ENCODE measurements at places on chromosomes 5 and 9.

DNA sequence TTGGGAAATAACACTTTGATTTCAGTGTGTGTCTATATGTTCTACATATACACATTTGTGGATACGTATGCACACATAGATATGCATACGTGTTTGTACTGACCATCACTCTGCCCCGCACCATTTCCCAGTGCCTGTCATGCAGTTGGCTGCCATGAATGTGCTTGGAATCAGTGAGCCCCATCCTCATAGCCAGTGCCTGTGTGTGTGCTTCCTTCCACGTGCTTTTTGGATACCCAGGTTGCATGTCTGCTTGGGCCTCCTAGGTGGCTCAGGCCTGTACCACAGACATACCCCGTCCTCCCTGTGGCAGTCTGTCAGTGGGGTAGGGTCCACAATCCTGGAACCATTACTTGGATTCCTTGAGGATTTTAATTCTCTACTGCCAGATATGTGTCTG is 243.6 kb downstream of the FANCC start:
- DNase-seq: no peak

DNA sequence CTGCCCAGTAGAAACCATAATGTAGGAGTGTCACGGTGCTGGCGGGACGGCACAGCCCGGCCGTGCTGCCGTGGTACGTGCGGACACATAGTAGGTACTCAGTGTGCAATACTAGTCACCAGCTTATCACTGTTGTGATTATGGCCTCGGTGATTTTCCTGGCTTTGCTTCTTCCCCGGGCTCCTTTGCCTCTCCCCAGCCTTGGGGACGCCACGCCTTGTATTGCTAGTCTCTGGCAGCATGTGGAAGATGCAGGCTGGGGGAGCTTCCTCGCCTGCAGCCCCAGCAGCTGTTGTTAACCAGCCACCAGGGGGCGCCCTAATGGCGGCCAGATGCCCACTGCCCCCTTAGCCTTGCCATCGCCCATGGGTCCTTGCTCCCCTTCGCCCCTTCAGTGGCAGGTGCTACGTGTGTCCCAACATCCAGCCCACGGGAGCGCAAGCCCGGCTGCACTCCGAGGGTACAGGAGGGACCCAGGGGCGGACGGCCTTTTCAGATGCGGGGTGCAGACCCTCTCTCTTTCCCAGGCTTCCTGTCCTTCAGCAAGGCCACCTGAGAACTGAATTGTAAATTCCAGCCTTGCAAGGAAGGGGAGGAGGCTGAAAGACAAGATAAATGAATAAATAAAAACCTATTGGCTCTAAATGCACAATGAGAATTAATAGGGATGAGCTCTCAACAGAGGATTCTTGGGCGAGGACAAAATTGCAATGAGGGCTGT is 8.0 kb downstream of the NTNG2 start:
- DNase-seq: peak; percentile 64

- no peak for DNase-seq
Measured at GRCh38 chr5:145996135-145996534, 59.8 kb downstream of the SH3RF2 start.

DNA sequence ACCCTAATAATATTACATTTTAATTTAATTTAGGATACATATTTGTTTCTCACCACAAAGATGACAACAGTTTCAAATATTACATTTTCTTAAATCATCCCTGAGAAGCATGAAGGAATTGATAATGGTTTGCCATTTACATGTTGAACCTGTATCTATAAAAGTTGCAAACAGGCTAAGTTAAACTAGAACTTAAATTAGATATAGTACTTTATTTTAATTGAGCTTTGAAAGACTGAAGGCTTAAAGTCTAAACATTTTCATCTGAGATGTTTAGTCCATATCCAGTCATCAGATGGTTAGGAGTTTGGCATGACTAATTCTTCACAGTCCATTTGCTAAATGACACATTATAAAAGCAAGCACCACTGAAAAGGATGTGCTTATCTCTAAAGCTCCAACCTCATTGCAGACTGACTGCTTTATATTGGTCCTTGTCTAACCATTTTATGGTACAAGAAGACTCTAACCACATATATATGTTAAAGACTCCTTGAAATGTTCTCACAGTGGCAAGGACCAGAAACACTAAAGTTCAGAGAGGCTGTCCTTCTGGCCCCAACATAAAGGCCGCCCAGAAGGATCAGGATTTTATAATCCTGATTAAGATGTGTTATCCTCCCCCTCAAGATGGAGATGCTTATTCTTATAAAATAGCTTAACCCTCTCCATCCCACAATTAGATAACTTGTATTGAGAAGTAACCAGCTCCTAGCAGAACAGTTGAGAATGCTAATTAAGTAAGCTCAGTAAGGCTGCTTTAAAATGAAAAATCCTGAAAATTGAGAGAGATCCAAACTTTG is 25.8 kb downstream of the WNT8A start:
- DNase-seq: peak; percentile 49

DNA sequence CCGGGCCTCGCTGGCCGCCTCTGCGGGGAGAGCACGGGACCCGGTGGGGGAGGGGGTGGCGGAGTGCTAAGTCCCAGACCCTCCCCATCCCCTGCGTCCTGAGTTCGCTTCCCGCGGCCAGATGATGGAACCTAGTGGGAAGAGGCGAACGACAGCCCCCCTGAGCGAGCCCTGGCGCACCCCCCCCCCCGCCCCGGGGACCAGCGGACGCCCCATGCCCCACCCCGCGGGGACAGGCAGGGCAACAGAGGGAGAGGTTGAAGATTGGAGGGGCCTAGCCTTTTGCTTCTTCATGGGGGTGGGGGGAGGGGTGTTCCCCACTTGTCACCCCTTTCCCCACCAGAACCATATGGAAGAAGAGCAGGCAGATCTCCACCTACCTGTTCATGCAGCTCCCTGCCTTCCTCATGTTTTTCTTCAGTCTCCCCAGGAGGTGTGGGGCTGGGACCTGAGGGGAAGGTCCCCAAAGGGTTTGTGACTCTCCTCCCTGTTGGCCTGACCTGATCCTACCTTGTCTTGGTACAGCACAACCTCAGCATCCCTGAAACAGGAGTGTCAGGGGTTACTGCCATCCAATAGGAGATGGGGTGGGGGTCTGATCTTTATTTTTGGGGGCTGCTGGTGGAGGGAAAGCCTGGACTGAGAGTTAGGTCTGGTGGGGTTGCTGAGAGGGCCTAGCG is 485 bp downstream of the FAM53C start:
- no peak for DNase-seq

GRCh38 chr9:93699650-93700049 is 123.3 kb downstream of the PHF2 start:
- no peak for DNase-seq

GRCh38 chr5:50947906-50948683 is 281.7 kb downstream of the PARP8 start:
- DNase-seq: no peak

GRCh38 chr9:83715221-83715620 is 7.5 kb upstream of the UBQLN1 start:
- DNase-seq: no peak

DNA sequence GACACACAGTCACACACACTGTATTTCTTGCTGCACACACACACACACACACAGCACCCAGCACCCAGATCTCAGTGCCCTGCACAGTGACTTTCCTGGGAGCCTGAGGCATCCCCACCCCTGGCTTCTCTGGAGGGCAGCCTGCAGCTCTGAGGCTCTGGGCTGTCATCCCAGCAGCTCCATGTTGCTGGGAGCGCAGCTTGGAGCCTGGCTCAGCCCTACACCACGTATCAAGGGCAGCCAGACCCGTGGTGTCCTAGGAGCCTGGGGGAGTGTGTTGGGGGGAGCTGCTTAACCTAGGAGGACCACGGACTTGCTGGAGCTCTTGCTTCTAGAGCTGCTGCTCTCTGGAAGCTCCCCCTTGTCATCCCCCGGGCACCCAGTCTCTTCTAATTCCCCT is 5.2 kb downstream of the IER5L start:
- peak; percentile 14 for DNase-seq

DNA sequence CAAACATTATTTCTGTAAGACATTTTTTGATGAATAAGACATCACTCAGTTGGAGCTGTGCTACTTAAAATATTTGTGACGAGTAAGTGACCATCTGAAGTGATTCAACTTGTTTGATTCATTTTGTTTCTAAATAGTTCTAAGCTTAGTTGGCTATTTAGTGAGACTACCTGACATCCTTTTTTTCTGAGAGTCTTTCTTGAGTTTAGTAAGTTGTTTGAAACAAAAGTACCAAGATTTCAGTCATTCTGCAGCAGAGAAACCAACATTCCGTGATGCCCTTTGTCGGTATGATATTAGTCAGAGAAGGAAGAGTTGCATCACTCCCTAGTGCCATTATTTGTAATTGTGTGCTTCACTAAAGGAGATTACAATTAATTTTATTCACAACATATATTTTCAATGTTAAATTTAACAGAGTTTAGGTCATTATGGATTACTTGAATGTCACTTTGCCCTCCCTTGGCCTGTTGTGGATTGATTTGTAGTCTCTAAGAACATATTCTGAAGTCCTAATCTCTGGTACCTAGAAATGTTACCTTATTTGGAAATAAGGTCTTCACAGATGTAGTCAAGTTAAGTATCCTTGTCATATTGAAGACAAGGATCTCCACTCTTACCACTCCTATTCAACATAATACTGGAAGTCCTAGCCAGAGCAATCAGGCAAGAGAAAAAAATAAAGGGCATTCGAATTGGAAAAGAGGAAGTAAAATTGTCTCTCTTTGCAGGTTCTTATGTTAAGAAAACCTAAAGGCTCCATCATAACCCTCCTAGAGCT is 212.2 kb downstream of the PCSK1 start:
- DNase-seq: peak; percentile 90

DNA sequence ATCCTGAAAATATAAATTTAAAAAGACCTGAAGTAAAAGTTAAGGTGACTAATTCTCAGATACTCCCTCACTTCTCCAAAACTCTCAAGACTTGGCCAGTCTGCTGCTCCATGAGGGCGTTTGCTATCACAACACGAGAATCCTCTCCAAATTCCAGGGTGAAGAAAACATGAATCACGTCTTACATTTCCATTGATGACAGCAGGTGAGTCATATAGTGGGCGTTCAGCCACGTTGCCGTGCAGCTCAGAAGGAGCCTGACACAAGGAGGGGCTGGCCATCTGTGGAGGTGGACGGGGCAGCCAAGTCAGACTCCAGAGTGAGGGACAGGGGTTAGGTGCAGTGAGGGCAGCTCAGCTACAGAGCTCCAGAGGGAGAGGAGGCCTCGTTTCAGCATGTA is 555.1 kb upstream of the ADAMTS16 start:
- peak; percentile 3 for DNase-seq

DNA sequence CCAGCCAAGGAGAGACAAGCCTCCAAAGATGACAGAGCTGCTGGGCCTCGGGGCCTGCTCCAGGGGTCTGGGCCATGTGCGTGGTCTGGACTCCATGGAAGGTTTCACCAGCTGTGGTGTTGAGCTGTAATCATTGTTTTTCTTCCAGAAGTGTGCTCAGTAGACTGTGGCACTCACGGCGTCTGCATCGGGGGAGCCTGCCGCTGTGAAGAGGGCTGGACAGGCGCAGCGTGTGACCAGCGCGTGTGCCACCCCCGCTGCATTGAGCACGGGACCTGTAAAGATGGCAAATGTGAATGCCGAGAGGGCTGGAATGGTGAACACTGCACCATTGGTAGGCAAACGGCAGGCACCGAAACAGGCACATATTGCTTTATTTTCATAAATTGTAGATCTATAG is 164.8 kb upstream of the WWC1 start:
- no peak for DNase-seq

DNA sequence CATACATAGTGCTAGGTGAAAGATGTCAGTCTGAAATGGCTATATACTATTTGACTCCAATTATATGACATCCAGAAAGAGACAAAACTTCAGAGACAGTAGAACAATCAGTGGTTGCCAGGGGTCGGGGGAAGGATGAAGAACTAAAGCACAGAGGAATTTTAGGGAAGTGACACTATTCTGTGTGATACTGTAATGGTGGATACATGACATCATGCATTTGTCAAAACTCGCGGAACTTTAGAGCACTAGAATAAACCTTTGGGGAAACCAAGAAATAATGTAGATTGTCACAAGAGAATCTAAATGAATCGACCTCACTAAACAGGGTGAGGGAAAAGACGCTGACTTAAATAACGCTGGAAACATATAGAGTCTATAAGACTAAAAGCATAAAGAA is 107.0 kb upstream of the RETREG1 start:
- no peak for DNase-seq

DNA sequence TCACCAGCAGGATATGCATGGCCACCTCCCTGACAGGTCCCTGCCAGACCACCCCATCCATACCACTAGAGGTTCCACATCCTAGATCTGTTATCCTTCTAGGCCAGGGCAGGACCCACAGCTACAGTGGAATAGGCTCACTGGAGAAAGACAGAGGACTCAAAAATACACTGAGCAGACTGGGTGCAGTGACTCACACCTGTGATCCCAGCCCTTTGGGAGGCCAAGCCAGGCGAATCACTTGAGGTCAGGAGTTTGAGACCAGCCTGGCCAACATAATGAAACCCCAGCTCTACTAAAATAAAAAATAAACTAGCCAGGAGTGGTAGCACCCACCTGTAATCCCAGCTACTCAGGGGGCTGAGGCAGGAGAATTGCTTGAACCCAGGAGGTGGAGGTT is 56.5 kb upstream of the TESK1 start:
- peak; percentile 57 for DNase-seq

DNA sequence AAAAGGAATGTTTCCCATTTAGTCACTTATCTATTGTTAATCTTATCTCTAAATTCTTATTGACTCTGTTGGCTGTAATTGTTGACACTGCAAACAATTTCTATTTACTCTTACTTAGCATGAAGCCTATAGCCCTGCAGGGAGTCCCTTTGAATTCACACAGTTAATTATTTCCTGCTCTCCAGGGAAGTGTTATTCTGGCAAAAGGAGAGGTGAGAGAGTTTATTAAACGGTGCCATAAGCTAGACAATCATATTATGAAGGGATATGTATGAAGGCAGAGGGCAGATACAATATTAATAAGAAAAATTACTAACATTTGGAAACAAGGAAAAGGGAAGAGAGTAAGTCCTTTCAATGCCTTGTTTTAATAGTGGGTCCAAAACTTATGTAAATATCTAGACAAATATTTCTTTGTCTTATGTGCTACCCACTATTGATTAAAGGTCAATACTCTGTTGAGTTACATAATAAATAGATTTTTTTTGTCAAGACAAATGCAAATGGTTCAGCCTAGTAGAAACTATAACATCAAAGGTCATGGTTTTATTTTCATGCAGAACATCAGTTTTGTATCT is 107.1 kb downstream of the CDH18 start:
- no peak for DNase-seq

GRCh38 chr9:649128-650074 is 192.1 kb upstream of the DMRT1 start:
- DNase-seq: no peak

- no peak for DNase-seq
Measured at GRCh38 chr9:106632621-106633020, 230.3 kb upstream of the ZNF462 start.

Measured in ELR (cell line).